ENCODE measurements at places on chromosomes 6 and 20.

DNA sequence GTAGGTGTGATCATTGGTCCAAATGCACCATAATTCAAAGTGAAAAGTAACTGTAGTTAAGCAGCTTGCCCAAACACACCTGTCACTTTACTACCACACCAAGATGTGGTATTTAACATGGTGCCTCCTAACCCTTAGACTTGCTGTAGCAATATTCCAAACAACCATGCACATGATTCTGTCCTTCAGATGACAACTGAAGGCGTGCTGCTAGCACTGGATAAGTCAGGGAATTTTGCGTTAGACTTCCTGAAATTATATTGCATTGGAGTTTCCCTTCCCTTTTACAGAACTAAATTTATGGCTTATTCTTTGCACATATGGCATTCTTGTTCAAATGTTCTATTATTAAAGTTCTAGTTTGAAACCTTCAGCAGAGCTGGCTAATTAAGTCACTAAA, 106.2 kb downstream of the ARHGAP18 start:
- no peak for DNase-seq

- no peak for DNase-seq
Measured at GRCh38 chr6:125814481-125814880, 23.7 kb downstream of the NCOA7 start.

GRCh38 chr6:149284904-149285303, 32.6 kb upstream of the TAB2 start:
- peak; percentile 29 for DNase-seq

- DNase-seq: peak; percentile 34
Measured at GRCh38 chr20:43752561-43753301, 25.9 kb upstream of the GTSF1L start.

- DNase-seq: no peak
Measured at GRCh38 chr20:63333241-63333836, 27.8 kb downstream of the CHRNA4 start.

- peak; percentile 92 for DNase-seq
Measured at GRCh38 chr6:292506-293192, 362 bp downstream of the DUSP22 start.

DNA sequence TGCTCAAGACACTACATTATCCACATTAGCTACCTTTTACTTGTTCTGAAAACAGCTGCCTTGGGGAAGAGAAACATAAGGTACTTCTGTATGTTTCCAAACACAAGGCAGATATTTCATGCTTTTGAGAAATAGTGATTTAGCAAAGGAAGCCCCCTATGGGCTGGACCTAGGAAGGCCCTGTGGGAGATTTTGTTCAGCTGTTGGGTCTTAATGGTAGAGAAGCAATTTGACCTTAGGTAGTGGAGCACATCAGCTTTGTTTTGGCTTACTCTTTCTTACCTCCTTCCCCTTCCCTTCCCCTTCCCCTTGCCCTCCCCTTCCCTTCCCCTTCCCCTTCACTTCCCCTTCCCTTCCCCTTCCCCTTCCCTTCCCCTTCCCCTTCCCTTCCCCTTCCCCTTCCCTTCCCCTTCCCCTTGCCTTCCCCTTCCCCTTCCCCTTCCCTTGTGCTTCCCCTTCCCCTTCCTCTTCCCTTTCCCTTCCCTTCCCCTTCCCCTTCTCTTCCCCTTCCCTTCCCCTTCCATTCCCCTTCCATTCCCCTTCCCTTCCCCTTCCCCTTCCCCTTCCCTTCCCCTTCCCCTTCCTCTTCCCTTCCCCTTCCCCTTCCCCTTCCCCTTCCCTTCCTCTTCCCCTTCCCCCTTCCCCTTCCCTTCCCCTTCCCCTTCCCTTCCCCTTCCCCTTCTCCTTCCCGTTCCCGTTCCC, 84.6 kb downstream of the ANKS1A start:
- no peak for DNase-seq

- no peak for DNase-seq
Measured at GRCh38 chr20:4064144-4064909, 49.0 kb upstream of the RNF24 start.

GRCh38 chr20:63968928-63969760, 586 bp downstream of the ZNF512B start:
- peak; percentile 67 for DNase-seq

GRCh38 chr6:52663120-52663935, 7.6 kb upstream of the TMEM14A start:
- DNase-seq: peak; percentile 75

Measured in activated naive CD4-positive, alpha-beta T cell treated with anti-CD3 and anti-CD28 coated beads, Interleukin-2, amount 10 ng/mL, durations not matched to agents 7 days and 5 days (primary cell).